ENCODE measurements at places on chromosomes 1 and 21.

DNA sequence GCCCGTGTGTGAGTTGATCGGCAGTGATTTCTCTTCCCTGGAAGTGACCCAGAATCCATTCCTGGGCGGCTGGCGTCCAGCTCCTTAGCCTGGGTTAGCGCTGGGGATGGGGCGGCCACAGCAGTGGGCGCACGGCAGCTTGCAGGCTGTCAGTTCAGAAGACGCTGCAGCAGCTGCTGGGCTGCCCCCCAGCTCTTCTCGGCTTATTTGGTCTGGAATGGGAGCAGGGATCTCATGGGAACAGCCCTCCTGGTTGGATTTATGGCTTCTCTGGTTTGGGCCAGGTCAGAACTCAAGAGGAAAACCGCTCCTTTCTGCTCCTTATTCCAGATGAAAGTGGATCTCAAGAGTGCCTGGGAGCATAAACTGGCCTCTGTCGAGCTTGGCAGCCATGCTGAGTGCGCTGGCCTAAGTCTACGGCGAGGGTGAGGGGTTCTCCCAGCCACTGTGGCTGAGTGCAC, 148.2 kb downstream of the PRDM16 start:
- no peak for DNase-seq

DNA sequence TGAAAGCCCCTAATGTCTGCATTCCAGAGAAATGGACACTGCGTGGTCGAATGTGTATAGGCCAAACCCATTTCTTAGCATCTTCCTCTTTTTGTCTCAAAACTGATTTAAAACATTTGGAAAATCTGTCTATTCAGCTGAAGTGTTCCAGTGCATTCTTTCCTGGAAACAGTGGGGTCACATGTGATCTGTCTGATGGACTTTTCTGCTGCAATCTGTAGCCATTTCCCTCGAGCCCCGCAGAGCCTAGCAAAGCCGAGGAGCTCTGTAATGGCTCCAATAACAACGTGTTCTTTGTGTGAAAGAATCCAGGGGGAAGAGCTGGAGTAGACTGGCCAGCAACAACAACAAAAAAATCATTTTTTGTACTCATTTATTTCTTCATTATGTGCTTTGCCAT, 329.3 kb downstream of the BARHL2 start:
- DNase-seq, result no peak

GRCh38 chr1:108560189-108560873, 431 bp downstream of the EEIG2 start:
- no peak for DNase-seq

DNA sequence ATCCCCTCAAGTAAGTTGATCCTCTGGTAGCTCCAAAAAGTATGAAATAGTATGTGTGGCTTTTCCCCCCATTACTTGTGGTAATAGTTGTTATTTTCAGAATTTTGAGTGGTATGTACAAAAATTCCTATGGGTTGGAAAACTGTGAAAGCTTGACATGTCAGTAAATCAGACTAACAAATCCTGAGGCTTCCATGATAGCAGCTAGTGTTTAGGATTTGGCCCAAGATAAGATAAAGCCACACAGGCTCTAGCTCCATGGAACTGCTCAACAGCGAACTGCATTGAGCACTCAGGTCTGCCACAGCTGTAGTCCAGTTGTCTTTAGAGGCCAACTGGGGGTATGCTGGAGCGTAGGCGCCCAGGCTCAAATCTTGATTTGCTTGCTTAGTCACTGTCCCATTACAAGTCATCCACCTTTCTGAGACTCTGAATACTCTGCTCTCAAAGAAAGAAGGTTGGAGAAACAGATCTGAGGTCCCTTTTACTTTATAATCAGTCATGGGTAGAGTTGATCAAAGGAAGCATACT, 28.7 kb downstream of the ATP1A1 start:
- DNase-seq, result no peak

DNA sequence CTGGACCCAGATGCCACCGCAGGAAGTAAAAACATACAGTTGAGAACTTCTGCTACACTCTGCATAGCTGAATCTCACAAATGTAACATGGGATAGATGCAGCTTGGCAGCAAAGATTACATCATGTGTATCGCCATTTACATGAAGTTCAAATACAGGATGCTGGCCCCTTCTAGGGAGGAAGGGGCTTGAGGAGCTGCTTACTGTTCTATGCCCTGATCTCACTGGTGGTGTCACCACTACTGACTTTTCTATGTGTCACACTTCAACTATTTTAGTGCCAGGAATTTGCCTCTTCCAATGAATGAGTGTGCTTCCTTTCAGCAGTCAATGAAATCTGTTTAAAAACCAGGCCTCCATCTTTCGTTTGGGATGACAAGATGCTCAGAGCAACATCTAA, 31.1 kb downstream of the MRAP start:
- no peak for DNase-seq

- no peak for DNase-seq
These were observed 726 bp downstream of the TMEM54 start for GRCh38 chr1:32900371-32900955.

DNA sequence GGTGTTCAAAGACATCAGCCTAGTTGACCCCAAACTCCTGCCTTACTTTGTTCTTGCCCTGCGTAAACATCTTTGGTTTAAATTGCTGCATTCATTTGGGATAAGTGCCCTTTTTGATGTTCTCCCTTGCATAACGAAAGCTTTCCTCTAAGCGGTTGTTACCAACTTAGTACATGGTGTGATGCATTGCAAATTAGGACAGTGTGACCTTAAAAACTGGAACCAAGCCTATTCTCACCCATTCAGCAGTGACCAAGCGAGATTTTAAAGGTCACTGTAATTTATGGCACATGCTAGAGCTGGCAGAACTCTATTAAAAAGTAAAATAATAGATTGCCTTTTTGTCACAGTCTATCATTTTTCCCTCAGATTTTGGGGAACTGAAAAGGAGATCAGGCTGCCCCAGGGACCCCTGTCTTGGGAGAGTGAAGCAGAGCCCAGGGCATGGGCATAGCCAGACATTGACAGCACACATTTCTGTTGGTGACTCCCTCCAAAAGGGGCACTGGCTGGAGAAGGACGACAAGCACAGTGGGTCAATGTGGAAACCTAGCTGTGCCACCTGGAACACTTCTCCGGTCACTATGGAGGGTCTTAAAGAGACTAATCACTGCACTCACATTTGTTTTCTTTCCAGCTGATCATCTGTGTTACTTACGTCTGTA, 63.9 kb downstream of the KCNK1 start:
- DNase-seq, result no peak

- no peak for DNase-seq
These were observed 2.0 kb downstream of the TNFSF18 start for GRCh38 chr1:173048621-173049321.
